ENCODE measurements at places on chromosomes 1 and 21.

GRCh38 chr1:108842525-108843181 lies 14.2 kb downstream of the AKNAD1 start:
- no peak for DNase-seq

- DNase-seq: no peak
Measured at GRCh38 chr1:183126528-183126927, 59.5 kb upstream of the LAMC2 start.

DNA sequence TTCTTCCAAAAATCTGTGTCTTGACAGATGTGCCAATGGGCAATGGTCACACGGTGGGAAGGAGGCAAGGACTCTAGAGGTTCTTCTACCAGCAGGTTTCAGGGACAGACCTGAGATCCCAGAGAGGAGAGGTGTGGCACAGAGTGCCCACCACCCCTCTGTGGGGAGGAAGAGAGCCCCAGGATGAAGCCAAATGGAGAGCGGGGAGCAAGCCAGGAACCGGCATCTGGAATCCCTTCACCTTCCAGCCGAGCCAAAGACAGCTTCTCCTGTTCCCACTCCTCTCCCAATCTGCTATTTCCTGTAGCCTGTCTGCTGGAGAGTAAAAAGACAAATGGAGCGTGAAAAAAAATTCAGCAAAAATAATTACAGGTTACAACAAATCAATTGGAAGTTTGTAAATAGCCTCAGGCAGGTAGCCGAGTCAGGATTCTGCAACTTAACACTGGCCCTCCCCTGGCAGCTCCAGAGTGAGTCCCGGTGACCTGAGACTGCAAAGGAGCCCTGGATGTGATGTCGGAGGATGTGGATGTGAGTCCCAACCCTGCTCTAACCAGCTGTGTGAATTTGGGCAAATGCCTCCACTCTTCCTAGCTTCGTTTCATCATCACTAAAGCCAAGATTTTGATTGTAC lies 45.4 kb upstream of the LRRN2 start:
- DNase-seq: no peak

DNA sequence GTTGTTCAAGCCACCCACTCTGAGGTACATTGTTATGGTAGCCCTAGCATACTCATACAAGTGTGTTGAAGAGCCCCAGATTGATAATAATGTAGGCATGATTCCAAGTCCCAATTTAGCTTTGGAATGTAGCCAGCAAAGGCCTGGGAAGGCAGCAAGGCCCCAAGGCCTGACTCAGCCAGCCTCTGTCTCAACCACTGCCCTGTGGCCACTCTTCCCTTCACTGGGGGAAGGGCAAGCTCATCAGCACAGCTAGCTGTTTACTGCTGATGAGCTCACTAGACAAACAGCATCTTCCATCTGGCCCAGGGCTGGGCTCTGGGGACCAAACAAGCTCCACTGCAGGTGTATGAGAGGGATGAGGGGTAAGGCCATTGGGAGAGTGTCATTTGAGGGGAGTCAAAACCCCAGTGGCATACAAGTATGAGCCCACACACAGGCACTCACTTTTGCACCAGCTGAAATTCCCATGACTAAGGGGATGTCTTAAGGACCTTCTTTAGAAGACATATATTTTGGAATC lies 2.2 kb upstream of the IRF6 start:
- no peak for DNase-seq

DNA sequence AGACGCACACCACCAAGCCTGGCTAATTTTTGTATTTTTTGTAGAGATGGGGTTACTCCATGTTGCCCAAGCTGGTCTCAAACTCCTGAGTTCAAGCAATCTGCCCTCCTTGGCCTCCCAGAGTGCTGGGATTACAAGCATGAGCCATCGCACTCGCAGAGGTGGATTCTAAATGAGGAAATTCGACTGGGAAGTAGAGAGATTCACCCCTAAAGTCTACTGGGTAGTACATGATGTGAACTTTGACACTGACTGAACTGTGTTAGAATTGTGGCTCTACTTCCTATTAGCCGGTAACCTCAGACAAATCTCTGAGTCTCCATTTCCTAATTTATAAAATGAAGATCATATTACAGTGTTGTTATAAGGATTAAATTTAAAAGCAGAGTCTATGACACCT lies 276.0 kb upstream of the NR5A2 start:
- DNase-seq: no peak

GRCh38 chr1:36300526-36300925 lies 5.6 kb upstream of the SH3D21 start:
- DNase-seq: no peak

GRCh38 chr1:243320224-243320623 lies 64.4 kb downstream of the SDCCAG8 start:
- no peak for DNase-seq

DNA sequence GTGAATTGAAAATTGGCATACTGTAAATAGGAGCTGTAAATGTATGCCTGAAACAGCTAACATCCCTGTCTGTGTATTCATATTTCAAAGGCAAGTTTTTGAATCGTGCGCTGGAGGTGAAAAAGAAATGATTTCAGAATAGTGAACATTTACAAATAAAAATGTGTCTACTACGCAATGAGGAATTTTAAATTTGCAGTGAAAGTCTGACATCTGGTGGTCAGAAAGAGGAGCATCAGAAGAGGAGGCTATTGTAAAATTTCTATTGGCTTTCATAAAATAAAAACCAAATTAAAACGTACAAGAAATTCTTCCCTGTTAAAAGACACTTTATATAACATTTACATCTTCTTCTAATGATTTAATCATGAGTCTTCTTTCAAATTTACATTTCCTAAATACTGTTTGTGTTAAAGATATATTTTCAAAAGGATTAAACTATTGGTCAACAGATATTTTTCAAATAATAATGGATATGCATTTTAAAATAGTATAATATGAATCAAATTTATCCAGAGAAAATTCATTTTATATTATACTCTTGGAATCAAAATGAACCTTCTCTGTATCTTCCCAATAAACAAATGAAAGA lies 113.7 kb upstream of the RRP15 start:
- DNase-seq: no peak

- DNase-seq: no peak
Measured at GRCh38 chr1:85660541-85660940, 47.7 kb downstream of the ZNHIT6 start.

- DNase-seq: no peak
Measured at GRCh38 chr1:28190337-28190979, 14.0 kb upstream of the PTAFR start.

DNA sequence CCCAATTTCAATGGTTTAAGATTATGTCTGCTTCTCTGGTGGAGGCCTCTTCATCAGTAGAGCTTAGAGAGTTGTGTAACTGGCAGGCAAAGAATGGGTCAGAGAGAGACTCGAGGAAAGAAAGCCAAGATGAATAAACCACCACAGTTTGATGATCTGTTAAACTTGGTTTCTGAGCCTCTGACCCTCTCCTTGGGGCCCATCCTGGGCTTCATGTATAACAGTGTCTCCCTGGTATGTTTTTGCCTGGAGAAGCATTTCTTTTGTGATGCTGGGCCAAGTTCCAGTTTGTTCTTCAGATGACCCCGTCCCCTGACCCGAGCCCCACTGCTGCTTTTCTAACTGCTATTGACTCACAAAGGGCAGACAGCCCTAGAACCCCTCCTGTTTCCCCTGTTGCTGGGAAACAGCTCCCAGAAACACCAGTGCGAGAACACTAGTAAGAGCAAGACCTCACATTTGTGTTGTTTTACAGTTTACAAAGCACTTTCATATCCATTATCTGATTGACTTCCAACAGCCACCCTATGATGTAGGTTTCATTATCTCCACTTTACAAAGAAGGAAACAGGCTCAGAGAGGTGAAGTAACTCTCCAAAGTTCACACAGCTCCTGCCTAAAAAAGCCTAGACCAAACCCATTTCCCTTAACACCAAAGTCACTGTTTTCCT lies 9.0 kb downstream of the CD2 start:
- DNase-seq: no peak

GRCh38 chr1:231695439-231696255 lies 69.1 kb downstream of the DISC1 start:
- no peak for DNase-seq

DNA sequence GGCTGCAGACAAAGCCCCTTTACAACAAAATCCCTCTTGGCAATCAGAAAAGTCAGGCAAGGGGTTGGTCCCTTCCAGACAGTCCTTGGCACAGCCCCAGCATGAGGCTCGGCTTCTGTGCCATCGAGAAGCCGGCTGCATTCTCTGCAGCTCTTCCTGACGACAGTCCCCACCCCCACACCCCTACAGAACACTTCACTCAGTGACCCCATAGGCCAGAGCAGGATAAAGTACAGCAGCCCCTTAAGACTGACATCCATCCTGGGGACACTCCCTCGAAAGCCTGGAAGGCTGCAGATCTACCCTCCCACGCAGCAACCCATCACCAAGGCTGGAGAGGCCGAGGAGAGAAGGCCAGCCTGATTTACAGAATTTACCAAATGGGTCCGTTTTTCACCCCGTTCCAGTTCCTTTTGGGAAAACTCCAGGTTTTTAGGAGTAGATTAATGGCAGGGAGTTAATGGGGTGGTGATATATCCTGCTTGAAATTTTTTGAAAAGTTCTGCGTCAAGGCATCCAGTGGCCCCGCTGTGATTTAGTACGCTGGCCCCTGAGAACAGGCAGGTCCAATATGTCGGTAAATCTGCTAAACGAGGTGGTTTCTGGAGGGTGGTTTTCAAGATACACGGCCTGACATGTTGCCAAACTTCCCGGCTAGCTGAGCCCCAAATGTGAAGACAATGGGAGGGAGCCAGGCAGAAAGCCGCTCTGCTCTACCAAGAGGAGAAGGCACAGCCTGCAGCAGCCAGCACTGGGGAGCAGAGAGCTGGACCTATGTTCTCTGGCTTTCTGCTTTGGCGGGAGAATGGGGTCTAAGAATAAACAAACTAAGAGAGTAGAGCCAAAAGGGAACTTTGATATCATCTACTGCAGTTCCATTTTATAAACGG lies 81.7 kb downstream of the SSBP3 start:
- DNase-seq: no peak
